NB4 (cell line): ENCODE measurements at places on chromosomes 16 and 17.

DNA sequence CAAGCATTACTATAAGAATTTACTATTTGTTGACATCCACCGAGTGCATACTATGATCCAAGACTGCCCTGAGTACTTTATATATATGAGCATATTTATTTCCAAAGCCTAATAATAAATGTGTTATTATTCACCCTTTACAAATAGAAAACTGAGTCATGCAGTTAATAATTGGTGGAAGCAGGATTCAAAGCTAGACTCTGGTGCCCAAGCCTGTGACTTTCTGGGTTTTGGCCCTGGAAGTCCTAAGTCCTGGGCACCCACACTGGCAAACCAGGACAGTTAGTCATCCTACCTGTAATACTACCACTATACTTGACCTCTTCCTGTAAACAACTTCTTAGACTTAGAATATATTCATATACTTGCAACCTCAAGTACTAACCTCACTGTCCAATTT lies 257.4 kb upstream of the IRX5 start:
- no peak for DNase-seq

DNA sequence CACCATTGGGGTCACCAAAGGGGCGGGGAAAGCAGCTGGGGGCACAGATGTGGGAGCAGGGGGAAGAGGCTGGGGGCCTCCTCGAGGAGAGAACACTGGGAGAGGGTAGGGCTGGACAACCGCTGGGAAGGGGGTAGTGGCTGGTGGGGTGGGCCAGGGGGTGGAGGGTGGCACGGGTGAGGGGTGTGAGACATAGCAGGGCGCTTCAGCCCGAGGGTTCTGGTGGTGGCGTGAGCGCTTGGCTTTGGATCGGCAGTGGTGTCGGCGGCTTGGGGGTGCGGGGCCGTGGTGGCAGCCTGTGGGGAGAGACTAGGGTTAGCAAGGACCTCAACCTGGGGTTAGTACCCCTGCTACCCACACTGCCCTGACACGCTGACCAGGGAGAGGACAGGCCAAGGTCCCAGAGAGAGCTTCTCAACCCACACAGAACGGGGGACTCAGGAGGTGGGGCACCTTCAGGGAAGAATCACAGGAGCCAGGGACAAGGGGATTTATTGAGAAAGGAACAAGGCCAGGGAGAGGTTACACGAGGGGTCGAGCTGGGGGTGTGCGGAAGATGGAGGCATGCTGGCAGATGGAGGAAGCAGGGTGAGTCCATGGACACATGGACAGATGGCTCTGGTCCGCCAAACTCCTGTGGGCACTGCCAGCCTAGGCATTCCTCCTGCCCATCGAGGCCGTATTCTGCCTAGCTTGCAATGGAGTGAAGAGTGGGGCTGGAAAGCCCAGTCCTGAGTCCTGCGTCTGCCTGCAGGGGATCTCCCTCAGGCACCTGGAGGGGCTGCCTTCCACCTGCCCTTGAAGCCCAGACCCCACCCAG lies 8.4 kb downstream of the PER1 start:
- no peak for DNase-seq

GRCh38 chr16:66970775-66971720 lies 10.0 kb downstream of the CES3 start:
- no peak for DNase-seq

GRCh38 chr16:57601801-57602478 lies 26.5 kb upstream of the ADGRG1 start:
- DNase-seq = peak; percentile 60

- peak; percentile 32 for DNase-seq
These were observed 31.1 kb upstream of the JPH3 start for GRCh38 chr16:87570938-87571867.

GRCh38 chr17:48071654-48072053 lies 23.5 kb downstream of the NFE2L1 start:
- no peak for DNase-seq

DNA sequence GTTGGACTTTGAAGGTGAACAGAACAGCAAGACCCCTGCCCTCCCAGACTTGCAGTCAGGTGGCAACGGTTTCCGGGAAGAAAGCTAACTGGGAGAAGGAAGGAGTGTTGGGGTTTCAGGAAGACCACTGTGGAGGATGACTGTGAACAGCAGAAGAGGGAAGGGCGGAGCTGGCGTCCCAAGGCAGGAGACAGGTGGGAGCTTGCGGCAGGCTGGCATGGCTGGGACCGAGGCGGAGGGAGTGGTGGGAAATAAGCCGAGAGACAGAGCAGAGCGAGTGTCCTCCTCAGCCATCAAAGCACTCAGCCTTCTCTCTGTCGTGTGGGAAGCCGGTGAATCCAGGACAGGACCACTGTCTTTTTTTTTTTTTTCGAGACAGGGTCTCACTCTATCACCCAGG lies 108.5 kb upstream of the CACNG5 start:
- DNase-seq = no peak

- no peak for DNase-seq
These were observed 84.7 kb downstream of the PLCG2 start for GRCh38 chr16:81863630-81864352.

DNA sequence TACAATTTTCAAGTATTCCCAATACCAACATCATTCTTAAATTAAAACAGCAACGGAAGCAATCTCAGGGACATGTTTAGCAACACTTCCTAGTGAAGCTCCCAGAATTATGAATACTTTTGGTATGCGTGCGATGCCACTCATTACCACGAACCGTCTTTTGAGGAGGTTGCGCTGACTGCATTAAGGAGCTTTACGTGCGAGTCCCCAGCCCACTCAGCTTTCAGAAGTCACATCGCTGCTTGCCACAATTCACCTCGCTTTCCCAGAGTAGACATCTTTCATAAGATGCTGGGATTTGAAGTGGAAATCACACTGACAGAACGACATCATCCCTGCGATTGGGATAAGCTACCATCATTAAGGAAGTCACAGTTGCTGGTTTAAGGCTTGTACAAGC lies 441.6 kb upstream of the HSBP1 start:
- no peak for DNase-seq

DNA sequence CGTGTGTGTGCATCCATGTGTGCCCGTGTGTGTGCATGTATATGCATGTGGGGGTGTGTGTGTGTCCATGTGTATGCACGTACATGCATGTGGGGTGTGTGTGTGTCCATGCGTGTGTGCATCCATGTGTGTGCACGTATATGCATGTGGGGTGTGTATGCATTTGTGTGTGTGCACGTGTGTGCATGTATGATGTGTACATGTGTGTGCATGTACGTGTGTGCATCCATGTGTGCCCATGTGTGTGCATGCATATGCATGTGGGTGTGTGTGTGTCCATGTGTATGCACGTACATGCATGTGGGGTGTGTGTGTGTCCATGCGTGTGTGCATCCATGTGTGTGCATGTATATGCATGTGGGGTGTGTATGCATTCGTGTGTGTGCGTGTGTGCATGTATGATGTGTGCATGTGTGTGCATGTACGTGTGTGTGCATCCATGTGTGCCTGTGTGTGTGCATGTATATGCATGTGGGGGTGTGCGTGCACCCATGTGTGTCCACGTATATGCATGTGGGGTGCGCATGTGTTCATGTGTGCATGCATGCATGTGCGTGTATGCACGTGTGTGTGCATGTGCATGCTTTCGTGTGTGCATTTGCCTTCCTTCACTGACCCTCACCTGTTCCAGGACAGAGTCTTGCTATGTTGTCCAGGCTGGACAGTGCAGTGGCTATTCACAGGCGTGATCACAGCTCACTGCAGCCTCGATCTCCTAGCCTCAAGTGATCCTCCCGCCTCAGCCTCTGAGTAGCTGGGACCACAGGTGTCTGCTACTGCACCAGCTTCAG lies 129.6 kb upstream of the TNRC6C start:
- no peak for DNase-seq

GRCh38 chr16:87956365-87957231 lies 5.4 kb downstream of the BANP start:
- peak; percentile 80 for DNase-seq

DNA sequence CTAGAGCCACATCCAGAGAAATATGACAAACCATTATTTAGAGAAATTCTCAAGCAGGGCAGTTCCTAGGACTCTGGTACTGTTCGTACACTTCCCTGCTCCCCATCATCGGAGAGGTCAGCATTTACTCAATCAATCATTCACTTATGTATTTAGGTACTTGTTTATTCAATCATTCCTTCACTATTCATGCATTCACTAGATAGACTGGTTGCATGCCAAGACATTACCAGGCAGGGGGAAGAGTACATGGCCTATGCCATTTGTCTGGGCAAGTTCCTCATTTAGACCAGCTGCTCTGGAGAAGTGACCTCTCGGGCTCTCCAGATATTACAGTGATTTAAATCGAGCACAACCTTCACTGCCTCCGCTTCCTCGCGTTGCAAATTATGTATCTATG lies 603.4 kb downstream of the KCNJ2 start:
- no peak for DNase-seq

GRCh38 chr17:59778996-59779395 lies 71.5 kb downstream of the VMP1 start:
- DNase-seq = no peak

DNA sequence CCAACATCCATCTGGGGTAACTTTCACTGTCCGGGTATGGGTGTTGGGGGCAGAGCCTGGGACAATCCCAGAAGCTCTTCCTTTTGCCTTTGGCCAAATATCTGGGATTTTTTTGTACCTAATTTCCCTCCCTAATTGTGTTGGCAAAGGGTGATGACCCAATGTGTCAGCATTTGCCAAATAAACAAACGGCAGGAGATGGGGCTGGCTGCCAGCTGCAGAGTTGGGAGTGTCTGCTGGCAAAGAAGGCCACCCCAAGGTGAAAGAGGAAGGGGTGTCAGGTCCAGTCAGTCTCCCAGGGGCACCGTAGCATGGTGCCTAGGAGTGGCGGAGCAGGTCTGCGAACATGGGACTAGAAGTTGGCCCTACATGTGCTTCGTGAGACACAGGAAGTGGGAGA lies 73.0 kb downstream of the SLC6A2 start:
- DNase-seq = no peak

GRCh38 chr16:67833030-67833414 lies 9.1 kb upstream of the THAP11 start:
- DNase-seq = peak; percentile 34

- no peak for DNase-seq
These were observed 44.5 kb downstream of the CUEDC1 start for GRCh38 chr17:57910462-57911420.

- DNase-seq = no peak
These were observed 15.9 kb downstream of the ST6GALNAC2 start for GRCh38 chr17:76569607-76570279.

GRCh38 chr17:45087504-45087975 lies 26.4 kb downstream of the NMT1 start:
- DNase-seq = no peak
